Uterus (tissue), 4 donors: ENCODE measurements at places on chromosomes 2 and 18.

DNA sequence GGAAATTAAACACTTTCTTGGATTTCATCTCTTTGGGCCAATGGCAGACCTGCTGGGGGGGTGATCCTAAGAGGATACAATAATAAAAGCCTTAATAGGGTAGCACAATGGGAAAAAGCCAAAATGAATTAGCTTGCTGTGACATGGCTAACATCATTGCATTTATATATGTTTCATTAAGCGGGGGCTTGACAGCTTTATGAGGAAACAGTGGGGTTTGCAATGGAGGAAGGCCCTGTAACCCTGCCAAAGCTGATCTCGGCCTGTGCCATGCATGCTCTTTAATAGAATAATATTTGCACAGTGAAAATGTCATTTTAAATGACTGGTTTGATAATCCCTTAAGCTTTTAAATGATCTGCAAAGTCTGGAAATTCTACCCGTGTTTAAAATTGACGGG lies 291.5 kb downstream of the SLC4A3 start:
- DNase-seq, result no peak

GRCh38 chr18:4450065-4450658 lies 4.9 kb downstream of the DLGAP1 start:
- DNase-seq, result no peak

DNA sequence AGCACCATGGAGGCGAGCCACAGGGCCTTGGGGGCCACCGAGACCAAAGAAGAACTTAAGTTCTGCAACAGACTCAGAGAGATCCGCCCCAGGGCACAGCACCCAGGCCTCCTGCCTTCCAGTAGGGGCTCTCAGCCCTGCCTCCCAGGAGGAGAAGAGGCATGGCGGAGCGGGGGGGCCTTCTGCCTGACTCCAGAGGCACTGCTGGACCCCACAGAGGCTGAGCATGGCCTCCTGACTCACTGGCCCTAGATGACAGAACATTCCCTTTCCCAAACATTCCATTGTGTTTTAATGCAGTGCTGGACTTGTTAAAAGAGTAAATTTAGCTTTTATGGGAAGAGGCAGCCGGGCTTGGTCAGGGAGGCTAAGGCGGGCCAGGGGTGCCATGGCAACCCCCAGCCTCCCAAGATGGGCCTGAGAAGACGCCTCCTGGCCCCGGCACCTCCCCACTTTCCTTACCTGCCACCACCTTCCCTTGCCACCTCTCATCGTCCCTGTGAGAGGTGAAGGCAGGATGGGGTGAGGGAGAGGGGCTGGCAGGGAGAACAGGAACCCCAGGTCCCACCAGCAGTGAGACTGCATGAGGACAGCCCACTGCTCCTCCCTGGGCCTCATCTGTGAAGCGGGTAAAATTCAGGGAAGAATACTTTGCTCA lies 65.4 kb downstream of the SMAD7 start:
- DNase-seq, result peak; percentile 13

GRCh38 chr2:219430633-219431615 lies 3.7 kb upstream of the SPEG start:
- DNase-seq, result no peak

- no peak for DNase-seq
Observed at GRCh38 chr18:63290166-63290820, 29.3 kb downstream of the BCL2 start.

DNA sequence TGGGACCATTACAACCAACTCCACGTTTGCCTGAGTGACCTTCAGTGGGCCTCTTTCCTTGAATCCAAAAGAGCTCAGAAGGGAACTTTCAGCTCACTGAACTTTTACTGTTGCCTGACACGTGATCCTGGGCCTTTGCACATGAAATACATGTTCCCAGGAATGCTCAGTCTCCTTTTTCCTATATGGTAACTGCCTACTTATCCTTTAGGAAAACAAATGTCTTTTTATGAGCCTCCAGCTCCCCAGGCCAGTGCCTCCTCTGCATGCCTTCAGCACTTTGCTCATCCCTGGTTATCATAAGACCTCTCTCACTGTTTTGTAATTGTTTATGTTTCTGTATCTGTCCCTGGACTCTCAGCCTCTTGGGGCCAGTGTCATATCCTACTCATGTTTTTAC lies 5.1 kb downstream of the PLA2R1 start:
- DNase-seq, result no peak
